ENCODE measurements at places on chromosomes 4 and X.

DNA sequence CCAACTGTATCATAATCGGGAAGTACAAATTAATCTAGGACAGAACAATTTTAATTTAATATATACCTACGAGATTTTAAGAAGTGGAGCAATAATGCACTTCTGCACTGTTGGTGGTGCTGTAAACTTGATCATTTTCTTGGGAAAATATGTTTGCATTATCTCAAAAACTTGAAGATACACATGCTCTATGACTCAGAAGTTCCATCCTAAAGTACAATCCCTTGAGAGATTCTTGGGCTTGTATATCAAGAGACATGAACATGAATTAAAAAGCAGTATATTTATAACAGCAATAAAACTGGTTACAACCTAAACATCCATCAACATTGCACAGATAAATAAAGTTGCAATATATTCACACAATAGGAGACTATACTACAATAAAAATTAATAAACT, 168.8 kb downstream of the CLCN4 start:
- DNase-seq, result no peak

- DNase-seq, result no peak
Observed at GRCh38 chrX:117936118-117936517, 180.5 kb downstream of the KLHL13 start.

DNA sequence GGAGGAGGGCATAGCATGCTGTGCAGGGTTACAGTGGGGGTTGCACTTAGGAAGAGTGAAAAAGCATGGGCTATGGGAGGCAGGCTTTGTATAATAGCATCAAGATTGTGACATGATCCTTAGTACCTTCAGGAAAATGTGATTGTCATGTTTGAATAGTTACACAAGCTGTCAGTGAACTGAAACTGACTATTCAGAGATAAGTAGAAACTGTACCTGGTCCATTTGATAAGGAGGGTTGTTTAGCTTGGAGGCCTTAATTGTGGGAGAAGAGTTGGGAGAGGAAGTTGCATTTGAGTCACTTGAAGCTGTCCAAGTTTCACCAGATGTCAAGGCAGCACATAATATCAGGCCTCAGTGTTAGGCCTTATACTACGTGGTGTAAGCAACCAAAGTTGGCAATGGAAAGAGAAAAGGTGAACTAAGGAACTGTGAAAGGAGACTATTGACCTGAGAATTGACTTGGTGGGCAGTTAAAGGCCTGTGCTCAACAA, 85.0 kb downstream of the TEX13C start:
- DNase-seq, result no peak

DNA sequence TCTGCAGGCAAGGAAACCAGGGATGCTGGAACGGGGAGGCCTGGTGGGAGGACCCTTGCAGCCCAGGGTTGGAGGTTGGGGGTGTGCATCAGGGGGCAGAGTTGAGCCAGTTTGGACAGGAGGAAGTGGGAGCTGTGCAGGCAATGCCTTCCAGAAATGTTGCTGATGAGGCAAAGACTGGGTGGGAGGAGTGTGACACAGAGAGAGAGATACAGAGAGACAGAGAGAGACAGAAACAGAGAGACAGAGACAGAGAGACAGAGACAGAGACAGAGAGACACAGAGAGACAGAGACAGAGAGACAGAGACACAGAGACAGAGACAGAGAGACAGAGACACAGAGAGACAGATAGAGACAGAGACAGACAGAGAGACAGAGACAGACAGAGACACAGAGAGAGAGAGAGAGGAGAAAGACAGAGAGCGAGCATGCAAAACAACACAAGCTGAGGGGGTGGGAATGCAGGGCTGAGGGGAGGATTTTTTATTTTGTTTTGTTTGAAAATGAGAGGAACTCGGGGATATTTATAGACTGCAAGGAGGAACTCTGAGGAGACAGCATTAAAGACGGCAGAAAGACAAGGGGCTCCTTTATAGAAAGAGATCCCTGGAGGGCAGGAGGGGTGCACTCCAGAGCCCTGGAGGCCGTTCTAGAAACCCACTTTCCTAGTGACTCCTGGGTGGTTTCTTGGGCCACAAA, 1.9 kb upstream of the HAUS3 start:
- DNase-seq, result peak; percentile 20

GRCh38 chr4:5009796-5010195, 9.5 kb downstream of the CYTL1 start:
- DNase-seq, result no peak

- DNase-seq, result no peak
Observed at GRCh38 chr4:104475652-104476051, 19.0 kb downstream of the CXXC4 start.

DNA sequence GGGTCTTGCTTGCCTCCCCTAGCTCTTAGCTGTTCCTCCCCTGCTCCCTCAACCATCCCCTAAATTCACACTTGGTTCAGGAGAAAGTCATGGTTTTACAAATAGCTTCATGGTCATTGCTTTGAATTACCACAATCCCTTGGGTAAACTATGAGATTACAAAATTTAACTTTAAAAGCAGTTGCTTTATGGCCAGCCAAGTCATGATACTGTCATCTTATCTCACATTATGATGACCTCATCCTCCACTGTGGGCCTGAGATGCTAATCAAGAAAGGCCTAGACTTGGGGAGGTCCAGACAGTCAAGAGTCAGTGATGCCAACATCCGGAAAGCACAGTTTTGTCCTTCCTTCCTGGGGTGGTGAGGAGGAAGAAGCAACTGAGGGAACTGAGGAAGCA, 10.5 kb upstream of the FGF16 start:
- DNase-seq, result no peak

- DNase-seq, result no peak
Observed at GRCh38 chrX:45715748-45716147, 515.1 kb upstream of the DIPK2B start.

- DNase-seq, result no peak
Observed at GRCh38 chrX:125520029-125520428, 200.4 kb downstream of the TEX13C start.

- no peak for DNase-seq
Observed at GRCh38 chr4:170529748-170530722, 440.3 kb upstream of the AADAT start.

- no peak for DNase-seq
Observed at GRCh38 chr4:90078440-90078839, 48.8 kb upstream of the CCSER1 start.

DNA sequence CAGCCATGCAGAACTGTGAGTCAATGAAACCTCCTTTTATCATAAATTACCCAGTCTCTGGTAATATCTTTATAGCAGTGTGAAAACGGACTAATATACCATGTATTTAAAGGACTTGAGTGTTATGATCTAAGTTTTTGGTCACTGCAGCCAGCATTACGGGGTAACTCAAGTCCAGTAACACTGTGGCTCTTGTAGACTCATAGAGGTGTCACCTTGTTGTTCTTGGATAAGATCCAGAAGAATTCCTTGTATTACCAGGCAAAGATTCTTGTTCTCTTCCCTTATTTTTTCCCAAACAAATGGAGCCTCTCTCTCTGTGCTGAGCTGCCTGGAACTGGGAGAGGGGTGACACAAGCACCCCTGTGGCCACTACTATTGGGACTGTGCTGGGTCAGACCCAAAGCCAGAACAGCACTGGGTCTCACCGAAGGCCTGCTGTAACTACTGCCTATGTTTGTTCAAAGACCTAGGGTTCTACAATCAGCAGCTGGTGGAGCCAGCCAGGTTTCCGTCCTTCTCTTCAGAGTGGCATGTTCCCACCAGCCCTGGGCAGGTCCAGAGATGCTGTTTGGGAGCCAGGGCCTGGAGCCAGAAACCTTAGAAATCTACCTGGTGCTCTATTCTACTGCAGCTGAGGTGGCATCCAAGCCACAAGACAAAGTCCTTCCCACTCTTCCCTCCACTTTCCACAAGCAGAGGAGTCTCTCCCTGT, 43.7 kb upstream of the MED14 start:
- DNase-seq, result no peak

DNA sequence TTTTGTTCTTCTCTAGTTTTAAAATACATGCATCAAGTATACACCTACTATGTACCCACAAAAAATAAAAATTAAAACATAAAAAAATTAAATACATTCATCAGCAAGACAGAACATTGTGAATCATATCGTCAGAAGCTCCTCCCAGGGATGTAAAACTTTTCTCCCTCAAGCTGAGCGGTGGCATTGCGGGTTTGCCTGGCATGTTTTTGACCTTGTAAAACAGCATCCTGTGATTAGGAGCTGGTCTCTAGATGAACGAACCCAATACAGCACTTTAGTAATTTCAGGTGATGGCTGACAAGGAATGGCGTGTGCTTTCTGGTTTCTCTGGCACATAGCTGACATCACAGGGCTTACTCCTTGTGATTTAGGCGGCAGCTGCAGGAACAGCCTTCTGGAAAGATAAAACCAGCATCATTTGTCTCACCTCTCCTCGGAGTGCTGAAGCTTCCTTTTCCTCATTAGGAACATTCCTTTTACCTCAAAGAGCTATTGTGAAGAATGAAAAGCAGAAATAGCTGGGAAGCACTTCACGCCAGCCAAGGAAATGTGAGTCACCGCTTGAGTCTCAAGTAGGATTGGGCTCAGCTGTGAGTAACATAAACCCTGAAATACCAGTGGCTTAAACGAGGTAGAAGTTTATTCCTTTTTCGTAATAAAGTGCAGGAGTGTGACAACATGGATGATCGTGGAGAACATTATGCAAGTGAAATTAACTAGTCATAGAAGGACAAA, 44.3 kb downstream of the NYX start:
- DNase-seq, result no peak

- DNase-seq, result no peak
Observed at GRCh38 chr4:168618577-168619265, 121.9 kb downstream of the PALLD start.

- DNase-seq, result no peak
Observed at GRCh38 chrX:41963348-41963747, 40.0 kb upstream of the CASK start.

GRCh38 chrX:11666164-11666563, 444 bp upstream of the ARHGAP6 start:
- DNase-seq, result peak; percentile 29

GRCh38 chr4:102439812-102440211, 61.3 kb upstream of the NFKB1 start:
- DNase-seq, result no peak

GRCh38 chrX:17597327-17597726, 140.0 kb upstream of the SCML1 start:
- no peak for DNase-seq

DNA sequence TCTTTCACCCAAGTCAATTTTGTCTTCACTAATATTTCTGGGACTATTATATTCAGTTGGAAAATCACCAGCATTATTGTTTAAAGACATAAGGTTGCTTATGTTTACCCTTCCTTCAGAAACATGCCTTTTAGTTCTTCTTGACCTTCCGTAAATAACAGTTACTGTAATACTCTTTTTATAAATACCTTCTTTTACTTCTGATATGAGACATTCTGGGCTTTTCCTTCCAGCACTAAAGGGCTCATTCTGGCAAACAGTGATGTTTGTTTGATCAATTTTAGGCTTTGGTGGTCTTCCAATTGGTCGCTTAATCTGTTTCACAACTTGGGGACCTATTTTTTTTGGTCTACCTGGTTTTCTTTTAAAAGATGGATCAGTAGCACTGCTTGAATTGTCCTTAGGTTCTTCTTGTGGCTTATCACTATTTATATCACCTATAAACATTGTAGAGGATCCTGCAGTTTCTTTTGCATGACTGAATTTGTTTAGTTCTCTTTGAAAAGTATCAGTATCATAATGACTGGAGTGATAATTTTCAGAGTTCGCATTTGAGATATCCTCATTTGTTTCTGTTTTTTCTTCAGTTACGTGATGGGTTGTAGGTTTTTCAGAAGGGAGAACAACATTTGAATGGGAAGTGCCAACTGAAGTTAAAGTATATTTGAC, 64.8 kb downstream of the NCAPG start:
- no peak for DNase-seq

DNA sequence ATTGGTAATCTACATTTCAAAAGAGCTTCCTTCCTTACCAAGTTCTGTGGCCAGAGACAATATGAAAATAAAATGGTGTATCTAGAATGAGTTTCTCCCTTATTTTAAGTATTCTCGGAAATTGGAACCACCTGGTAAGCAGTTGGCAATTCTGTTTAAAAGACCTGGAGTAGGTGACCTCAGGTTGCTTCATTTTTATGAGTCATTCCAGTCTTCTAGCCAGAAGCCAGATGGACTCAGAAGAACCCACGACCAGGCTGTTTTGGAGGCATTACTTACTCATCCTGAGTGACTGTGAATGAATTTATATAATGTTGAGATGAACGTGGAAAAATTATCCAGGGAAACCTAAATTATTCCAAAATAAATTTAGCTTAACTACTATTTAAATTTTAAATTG, 9.1 kb downstream of the BMPR1B start:
- DNase-seq, result no peak

- DNase-seq, result no peak
Observed at GRCh38 chrX:48854898-48855297, 19.5 kb upstream of the PCSK1N start.

- DNase-seq, result no peak
Observed at GRCh38 chr4:77777135-77777807, 41.9 kb downstream of the CNOT6L start.

DNA sequence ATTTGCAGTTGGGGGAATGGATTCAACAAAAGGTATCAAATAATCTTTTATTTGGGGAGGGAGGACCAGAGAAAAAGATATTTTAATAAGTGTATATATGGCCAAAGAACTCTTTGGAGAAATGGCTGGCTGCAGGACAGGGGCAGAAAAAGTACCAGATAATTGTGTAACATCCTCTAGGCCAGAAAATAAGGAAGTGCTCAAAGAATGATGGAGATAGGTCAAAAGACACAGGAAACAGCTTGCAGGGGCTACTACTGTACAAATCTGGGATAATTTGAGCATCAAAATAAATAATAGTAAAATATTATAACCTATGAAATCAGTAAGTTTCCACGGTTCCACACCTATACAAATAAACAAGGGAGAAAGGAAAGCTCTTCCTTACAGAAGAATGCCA, 34.8 kb downstream of the KLHL5 start:
- DNase-seq, result no peak

DNA sequence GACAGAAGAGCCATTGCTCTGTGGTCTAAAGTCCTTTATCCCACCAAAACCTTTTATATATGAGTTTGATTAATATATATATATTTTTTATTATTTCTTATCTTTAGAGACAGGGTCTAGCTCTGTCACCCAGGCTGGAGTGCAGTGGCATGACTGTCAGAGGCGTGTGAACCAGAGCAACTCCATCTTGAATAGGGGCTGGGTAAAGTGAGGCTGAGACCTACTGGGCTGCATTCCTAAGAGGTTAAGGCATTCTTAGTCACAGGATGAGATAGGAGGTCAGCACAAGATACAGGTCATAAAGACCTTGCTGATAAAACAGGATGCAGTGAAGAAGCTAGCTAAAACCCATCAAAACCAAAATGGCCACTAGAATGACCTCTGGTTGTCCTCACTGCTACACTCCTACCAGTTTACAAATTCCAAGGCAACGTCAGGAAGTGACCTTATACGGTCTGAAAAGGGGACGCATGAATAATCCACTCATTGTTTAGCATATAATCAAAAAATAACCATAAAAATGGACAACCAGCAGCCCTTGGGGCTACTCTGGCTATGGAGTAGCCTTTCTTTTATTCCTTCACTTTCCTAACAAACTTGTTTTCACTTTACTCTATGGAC, 10.5 kb downstream of the TBCK start:
- DNase-seq, result no peak

All from HEK293T (cell line).